ENCODE measurements at places on chromosomes 5 and 9.
A peak's percentile ranks its signal among the peaks of the same experiment; 100 is the strongest.

- DNase-seq = peak; percentile 28
Measured at GRCh38 chr5:14946815-14947620, 75.4 kb upstream of the ANKH start.

- DNase-seq = no peak
Measured at GRCh38 chr5:67807439-67807888, 408.1 kb upstream of the PIK3R1 start.

DNA sequence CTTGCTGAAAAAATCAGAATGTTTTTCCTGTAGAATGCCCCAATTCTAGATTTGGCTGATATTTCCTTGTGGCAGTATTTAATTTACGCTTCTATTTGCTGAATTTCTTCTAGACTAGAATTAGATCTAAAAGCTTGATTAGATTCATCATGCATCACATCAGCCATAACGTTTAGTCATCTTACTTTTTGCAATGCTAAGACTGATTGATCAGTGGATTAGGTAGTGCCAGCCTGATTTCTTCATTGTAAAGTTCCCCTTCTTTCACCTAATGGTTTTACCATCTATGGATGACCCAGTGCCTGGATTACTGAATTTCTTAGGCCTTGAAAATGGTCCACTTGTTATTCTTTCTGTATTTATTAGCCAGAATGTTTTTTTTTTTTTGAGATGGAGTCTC is 83.9 kb downstream of the PBX3 start:
- no peak for DNase-seq

GRCh38 chr5:161403996-161404395 is 142.5 kb downstream of the GABRB2 start:
- DNase-seq = no peak

GRCh38 chr5:143401227-143402016 is 2.1 kb downstream of the NR3C1 start:
- no peak for DNase-seq

DNA sequence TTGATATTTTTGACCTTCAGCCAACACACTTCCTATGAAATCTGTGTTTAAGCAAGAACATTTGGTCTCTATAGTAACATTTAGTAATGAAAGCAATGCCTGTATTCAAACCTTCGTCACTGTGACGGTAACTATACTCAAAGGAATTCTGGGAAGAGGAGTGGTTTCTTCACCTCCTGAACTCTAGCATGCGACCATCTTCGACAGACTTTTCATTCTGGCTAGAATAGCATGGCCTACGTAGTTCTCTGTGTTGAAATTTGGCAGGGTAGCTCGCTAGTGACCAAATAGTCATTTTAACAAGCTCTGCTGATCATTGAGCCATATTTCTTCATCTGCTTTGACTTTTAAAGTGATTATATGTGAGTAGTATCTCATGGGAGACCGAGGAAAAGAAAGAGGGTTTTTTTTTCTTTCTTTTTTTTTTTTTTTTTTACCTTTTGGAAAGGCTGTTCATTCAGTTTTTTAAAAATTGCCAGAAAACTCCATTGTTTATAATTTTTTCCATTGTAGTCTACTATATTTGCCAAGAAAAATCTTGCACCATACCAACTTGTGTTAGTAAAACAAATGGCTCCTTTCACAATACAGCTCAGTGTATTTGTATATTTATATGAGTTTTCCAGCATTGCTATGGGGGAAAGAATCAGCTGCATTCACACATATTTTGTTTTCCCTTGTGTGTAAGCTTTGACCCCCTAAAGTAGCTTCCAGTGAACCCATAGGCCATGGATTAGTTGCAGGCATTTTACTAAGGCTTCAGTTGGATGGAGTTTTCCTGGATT is 166.8 kb downstream of the NNT start:
- DNase-seq = no peak

DNA sequence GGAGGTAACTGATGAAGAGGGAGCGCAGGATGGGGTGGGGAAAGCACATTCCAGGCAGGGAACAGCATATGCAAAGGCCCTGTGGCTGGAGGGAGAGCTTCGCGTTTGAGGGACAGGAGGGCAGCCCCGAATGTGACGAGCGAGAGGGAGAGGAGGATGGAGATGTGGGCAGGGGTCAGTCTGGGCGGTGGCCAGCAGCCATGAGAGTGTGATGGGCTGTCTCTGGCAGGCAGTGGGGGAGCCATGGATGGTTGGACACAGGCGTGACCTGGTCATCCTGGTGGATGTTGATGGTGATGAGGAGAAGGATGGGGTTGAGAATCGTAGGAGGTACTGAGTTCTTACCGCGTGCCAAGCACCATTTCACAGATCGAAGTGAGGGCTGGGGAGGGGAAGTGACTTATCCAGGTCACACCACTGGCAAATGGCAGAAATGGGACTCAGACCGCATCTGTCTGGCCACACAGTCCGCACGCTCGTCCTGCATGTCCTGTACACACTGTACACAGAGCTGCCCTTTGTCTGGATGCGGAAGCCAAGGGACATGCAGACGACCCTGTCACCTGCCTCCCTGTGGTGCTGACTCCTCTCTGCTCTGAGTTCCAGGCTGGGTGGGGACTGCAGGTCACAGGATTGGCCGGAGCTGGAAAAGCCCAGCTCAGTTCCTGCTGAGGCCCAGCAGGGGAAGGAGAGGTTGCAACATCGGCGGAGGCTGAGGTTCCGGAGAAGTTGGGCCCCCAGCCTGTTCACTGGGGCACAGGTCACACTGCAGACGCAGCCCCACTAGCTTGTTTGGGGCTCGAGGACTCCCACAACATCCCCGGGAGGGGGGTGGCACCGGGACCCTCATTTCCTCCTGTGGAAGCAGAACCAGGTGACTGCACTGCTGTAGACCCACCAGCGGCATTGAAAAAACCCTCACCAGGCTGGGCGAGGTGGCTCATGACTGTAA is 165.6 kb upstream of the IER5L start:
- DNase-seq = no peak

GRCh38 chr5:82734347-82734746 is 342.8 kb downstream of the TMEM167A start:
- DNase-seq = no peak

GRCh38 chr9:130179331-130179907 is 7.2 kb downstream of the NCS1 start:
- no peak for DNase-seq

DNA sequence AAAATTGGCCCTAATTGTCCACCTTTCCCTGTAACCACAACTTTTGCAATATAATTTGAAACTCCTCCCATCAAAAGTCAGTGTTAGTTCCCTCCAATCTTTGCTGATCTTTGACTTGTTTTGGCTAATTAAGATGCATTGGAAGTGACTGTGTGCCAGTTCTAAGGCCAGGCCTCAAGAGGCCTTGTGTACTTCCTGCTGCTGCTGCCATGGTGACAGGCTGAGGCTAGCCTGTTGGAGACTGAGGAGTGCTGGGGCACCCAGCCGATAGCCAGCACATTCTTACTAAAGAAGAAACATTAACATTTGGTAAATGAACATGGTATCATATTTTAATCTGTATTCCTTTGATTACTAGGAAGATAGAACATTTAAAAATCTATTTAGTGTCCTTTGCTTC is 86.5 kb downstream of the SREK1 start:
- DNase-seq = no peak

DNA sequence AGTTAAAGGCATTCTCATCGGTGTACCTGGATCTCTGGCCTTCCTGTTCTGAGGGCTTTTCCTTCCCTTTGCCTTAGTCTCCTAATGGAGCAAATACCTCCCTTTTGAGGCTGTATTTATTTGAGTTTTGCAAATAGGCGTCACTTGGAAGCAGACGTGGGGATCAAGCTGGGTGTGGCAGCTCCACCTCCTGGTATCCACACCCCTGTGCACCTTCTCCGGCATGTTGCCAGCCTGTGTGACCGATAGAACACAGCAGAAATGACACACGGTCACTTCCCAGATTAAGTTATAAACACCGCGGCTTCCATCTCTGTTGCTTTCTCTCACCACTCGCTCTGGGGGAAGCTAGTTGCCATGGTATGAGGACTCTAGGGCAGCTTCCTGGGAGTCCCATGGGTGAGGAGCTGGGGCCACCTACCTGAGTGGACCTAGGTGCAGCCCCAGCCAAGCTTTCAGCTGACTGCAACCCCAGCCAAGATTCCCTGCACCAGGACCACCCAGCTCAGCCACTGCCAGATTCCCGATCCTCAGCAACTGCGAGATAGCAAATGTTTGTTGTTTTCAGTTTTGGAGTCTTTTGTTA is 214.4 kb upstream of the MVB12B start:
- DNase-seq = no peak

DNA sequence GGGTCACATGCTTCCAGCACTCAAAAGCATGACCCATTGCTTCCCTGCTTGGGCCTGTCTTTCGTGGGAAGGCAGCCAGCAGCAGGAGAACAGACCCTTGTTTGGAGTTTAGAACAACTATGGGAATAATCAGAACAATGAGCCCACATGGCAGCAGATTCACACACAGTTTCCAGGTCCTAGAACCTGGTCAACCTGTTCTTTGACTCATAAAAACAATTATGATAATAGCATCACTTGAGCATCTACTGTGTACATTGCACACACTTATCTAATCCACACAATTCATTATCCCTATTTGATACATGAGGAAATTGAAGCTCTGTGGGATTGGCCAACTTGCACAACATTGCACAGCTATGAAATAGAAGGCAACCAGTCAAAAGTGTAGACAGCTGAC is 41.7 kb downstream of the KLF4 start:
- no peak for DNase-seq

DNA sequence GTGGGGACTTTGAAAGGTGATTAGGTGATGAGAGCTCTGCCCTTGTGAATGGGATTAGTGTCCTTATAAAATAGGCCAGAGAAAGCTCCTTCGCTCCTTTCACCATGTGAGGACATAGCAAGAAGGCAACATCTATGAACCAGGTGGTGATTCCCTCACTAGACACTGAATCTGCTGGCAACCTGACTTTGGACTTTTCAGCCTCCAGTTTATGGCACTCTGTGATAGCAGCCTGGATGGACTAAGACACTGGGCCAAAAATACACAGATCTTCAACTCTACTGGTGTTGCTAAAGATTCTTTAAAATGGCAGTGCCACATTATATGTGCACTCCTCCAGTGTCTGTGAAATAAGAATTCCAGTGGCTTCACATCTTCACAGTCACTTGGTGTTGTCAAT is 41.2 kb upstream of the COL15A1 start:
- DNase-seq = no peak

DNA sequence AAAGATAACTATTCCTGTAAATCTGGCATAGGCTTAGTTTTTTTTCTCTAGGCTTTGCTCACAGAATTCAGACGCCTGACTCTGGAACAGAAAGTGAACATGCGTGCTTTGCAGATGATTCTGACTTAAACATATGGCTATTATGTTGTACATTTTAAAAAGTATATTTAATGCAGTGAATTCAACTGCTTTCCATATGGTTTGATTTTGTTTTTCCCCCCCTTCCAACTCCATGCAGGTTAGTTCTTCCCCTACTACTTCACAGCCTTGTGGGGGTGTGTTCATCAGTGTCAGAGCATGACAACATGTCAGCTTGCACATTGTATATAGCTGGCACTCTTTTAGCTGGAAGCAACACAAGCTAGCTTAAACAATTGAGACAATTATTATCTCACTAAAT is 226.8 kb downstream of the TMEM167A start:
- DNase-seq = no peak

DNA sequence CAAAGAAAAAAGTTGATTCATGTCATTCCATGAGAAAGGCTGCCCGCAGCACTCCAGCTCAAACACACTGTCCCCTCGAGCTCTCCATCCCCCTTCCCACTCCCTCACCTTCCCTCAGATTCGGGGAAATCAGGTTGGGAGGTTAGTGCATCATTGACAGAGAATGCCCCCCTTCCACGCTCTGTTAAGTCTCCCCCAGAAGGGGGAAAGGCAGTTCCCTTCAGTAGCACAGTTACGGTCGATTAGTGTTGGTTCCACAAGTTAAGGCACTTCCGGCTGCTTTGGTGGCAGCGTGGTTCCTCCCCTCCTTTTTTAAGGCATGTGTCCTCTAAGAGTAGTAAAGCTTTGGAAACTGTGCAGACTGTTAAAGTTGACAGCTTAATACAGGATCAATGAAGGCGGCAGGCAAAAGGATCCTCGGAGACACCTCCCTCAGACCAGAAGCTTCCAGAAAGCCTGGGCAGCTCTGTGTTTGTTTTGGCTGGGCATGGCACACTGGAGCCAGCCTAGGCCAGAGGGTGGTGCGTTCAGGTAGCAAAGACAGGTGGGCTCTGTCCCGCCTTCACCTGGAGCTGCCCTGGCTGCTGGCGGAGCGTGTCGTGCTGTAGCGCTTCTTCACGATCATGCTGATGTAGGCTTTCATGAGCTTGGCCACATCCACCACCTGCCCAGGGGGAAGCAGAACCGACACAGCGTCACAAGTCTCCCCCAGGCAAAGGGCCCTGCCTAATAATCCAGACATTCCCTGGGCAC is 49.5 kb upstream of the RETREG1 start:
- no peak for DNase-seq

DNA sequence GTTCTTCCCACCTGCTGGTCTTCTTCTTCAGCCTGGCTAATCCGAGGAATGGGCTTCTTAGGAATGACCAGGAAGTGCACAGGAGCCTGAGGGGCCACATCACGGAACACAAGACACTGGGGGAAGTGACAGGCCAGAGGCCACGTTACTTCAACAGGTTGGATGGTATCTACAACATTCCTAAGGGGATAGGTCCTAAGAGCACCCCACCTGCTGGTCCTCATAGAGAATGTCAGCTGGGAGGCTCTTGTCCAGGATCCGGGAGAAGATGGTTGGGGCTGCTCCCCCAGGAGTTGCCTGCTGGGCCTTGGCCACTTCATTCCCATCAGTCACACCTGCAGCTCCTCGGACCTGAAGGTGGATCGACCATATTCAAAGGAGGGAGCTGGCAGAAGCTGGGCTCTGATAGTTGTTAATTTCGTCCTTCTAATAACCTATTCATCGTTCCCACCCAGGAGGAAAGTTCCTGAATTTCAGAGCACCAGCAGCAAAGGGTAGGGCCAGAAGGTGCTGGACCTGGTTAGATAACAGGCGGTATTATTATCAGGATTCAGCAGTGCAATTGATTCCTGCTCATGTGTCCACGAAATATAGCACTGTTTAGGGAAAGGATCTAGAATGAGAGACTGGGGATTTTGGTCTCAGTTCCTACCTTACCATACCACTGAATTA is 1.3 kb downstream of the HINT2 start:
- DNase-seq = no peak

DNA sequence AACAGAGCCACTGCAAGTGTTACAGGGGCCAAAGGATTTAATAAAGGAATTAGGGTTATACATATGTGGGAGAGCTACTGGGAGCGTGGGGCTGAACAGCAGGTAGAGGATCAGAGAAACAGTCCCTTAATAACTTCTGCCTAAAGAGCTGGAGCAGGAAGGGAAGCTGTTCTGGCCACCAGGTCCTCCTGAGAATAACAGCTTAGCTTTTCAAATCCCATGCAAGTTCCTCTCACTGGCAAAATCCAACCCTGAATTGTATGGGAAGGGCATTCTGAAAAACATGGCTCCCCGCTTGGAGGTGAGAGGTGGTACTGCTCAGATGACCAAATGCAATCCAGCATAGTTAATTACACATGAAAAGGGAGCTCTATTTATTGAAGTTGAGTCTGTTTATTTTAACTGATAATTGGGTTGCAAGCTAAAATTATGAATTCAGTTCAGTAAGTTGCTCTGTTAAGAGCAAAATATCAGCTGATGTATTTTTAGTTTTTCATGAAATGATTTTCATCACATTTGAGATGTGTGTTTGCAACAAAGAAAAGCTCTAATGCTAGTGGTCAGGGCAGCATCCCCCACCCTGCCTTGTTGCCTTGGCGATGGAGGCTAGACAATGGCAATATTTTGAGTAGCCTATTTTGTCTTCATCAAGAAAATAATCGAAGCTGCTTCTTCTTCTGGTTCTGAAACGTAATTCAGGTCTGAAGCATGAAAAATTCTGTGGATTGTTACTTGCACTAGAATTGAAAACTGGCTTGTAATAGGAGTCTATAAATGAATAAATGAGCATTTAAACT is 58.4 kb upstream of the SH3GL2 start:
- DNase-seq = no peak

All from NCI-H2171 (cell line).